ENCODE measurements at places on chromosomes 16 and 17. TPM values are rescaled to one million over a fixed set of nuclear protein-coding genes. Genes with fewer than 3 reads are reported as not detected.

GRCh38 chr17:56096026-56096810, 57.1 kb upstream of the ANKFN1 start:
- no peak for DNase-seq

DNA sequence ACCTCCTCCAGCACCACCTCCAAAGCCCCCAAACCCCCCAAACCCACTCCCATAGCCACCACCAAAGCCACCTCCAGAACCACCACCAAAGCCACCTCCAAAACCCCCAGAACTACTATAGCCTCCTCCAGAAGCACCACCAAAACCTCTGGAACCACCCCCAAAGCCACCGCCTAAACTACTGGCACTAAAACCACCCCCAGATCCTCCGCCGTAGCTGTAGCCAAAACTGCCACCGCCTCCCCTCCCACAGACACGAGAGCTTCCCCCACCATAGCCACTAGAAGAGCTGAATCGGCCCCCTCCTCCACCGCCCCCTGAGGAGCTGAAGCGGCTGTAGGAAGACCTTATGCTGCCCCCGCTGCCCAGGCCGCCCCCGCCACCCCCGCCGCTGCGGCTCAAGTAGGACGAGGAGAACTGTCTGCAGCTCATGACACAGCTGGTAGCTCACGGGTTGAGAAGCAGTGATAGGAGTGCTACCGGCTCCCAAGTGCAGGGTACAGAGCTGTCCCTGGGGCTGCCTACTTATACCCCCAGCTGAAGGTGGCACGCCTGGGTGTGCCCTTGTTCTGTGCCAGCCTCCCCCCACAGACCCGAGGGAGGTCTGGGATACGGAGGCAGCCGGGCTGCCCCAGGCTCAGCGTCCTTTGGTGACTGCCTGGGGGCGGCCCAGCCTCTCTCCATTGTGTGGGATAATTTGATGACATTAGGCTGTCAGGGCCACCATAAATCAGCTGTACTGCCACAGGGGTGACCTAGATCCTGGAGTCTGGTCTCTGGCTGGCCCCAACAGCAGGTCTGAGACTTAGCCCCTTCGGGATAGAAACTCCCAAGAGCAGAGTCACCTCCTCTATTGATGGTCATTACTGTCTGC, at the start of gene KRT9:
KRT9 (minus strand) TSS at position 499 of the 874 bp plus-strand sequence; CDS start at position 432, 67 bp downstream.
- no peak for DNase-seq

Gene GAST
- total RNA-seq: not detected

DNA sequence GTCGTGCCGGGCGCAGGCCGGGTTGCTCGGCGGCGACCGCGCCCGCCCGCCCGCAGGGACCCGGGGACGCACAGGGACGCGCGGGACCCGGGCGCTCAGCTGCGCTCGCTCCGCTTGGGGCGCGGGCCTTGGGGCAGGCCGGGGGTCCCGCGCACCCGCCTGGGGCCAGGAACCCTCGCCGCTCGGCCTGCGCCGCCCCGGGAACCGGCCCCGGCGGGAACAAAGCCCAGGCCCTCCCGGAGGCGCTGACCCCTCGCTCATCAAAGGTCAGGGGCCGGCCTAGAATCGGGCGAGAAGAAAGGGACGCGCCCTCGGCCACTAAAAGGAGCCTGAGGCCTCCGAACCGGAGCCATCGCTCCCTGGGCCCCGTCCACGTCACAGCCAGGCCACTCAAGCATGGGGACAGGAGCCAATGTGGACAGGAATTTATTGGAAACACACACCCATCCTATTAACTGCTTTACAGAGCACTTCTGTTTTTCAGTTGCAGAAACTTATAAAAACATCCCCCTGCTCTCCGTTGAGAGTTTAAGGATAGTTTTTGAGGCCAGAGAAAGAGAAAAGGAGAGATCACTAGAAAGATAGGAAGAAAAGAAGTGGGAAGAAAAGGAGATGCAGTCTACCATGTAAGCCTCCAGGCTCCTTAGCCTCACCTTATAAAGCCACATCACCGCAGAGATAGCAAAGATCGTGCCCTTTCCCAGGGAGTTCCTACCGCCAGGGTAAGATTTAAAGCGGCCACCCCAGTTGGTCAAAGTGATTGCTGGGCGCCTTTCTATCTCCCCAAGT, 558 bp upstream of the ZFHX3 start:
- DNase-seq: peak; percentile 88

DNA sequence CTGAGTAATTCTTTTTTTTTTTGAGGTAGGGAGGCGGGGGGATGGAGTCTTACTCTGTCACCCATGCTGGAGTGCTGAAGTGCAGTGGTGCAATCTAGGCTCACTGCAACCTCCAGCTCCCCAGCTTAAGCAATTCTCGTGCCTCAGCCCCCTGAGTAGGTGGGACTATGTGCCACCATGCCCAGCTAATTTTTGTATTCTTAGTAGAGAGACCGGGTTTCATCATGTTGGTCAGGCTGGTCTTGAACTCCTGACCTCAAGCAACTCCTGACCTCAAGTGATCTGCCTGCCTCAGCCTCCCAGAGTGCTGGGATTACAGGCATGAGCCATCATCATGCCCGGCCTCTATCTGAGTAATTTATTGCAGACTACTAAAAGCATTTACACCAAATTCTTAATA, 19.4 kb downstream of the KPNB1 start:
- DNase-seq: no peak

DNA sequence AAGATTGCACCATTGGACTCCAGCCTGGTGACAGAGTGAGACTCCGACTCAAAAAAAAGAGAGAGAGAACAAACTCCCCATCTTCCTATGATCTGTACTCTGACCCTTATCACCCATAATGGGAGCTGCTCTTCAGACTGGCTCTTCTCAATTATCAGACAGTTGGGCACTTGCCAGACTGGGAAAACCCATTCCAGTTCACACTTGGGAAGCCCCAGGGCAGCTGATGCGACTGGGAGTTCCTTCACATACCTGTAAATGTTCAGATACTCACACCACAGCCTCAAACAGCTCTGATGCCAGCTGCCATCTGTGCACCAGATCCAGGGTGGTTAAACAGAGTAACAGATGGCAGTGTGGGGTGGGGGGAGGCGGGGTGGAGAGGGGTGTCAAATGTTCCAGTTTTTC, 23.8 kb upstream of the TMEM101 start:
- DNase-seq: no peak

Gene CHTF8
- 77.3 TPM for total RNA-seq

Gene TRIM47
- 39.8 TPM for total RNA-seq

Gene LUC7L
- 69.5 TPM for total RNA-seq

Measured in aorta (tissue), 5 donors.